Mononuclear cell (primary cell): ENCODE measurements at places on chromosomes 3 and 15. TPM values are rescaled to one million over a fixed set of nuclear protein-coding genes. Genes with fewer than 3 reads are reported as not detected.

The CKMT1A gene
- total RNA-seq, result not detected

The PPP1R14D gene
- not detected for total RNA-seq

The PP2D1 gene
- not detected for total RNA-seq

The C3orf20 gene
- total RNA-seq, result 0.21 TPM

The FMN1 gene
- 31.2 TPM for total RNA-seq

The BSN gene
- total RNA-seq, result under 0.01 TPM

The NTRK3 gene
- under 0.01 TPM for total RNA-seq

The FBLN2 gene
- 0.73 TPM for total RNA-seq

The CBLB gene
- total RNA-seq, result 133 TPM

The ADCY5 gene
- not detected for total RNA-seq

The SAMMSON gene
- not detected for total RNA-seq

The ZNF620 gene
- total RNA-seq, result 0.63 TPM

The CEP152 gene
- 12.8 TPM for total RNA-seq

The TMCC1 gene
- 17.1 TPM for total RNA-seq

The IQCH gene
- total RNA-seq, result 0.42 TPM

The HYAL2 gene
- 4.2 TPM for total RNA-seq

The ERC2 gene
- total RNA-seq, result 0.10 TPM

The IL17RB gene
- total RNA-seq, result 0.10 TPM

The SPINK8 gene
- not detected for total RNA-seq

The TARS3 gene
- 16.3 TPM for total RNA-seq

The CDC25A gene
- 0.21 TPM for total RNA-seq

The KCNH8 gene
- 1.0 TPM for total RNA-seq

The CRABP1 gene
- not detected for total RNA-seq

The SACM1L gene
- total RNA-seq, result 42.7 TPM

The ZIC1 gene
- not detected for total RNA-seq

The CEP97 gene
- 8.8 TPM for total RNA-seq

The SV2B gene
- total RNA-seq, result under 0.01 TPM

The ADPGK gene
- 110 TPM for total RNA-seq

The EIF4A2 gene
- total RNA-seq, result 1,243 TPM

The ITIH1 gene
- 0.52 TPM for total RNA-seq

The PARP3 gene
- total RNA-seq, result 6.2 TPM
